ENCODE measurements at places on chromosomes 12 and 14. TPM values are rescaled to one million over a fixed set of nuclear protein-coding genes. Genes with fewer than 3 reads are reported as not detected.

- DNase-seq, result no peak
Measured at GRCh38 chr12:20476551-20476950, 108.2 kb downstream of the PDE3A start.

Gene TMEM132C
- 5.4 TPM for polyA plus RNA-seq

Gene ASIC1
- 7.7 TPM for polyA plus RNA-seq

Gene PLEKHH1
- 2.5 TPM for polyA plus RNA-seq

Gene PLCZ1
- not detected for polyA plus RNA-seq

GRCh38 chr14:49512147-49512551, 74.0 kb downstream of the RPS29 start:
- DNase-seq, result no peak

DNA sequence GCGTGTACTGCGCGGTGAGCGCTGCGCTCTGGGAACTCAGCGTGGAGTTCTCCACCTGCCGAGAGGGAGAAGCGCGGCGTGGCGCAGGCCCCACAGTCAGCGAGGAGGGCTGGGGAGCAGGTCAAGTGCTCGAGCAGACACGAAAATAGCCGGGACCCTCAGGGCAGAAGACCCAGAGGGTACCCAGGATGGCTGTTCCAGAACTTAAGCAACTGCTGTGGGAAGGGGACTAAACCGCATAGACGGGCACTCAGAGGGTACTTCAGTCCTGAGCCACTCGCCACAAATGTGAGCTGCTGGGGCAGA, 59.4 kb upstream of the GPR68 start:
- no peak for DNase-seq

- no peak for DNase-seq
Measured at GRCh38 chr14:85464135-85464895, 65.6 kb upstream of the FLRT2 start.

DNA sequence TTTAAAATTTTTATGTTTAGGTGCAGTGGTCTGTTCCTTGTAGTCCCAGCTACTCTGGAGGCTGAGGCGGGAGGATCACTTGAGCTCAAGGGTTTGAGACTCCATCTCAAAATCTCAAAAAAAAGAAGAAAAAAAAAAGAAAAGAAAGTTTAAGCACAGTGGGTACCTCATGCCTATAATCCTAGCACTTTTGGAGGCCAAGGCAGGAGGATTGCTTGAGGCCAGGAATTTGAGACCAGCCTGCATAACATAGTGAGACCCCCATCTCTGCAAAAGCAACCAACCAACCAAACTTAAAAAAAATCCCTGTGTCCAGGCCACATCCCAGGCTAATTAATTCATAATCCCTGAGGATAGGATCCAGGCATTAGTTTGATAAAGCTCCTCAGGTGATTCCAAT, 3.4 kb upstream of the SALL2 start:
- DNase-seq, result no peak

DNA sequence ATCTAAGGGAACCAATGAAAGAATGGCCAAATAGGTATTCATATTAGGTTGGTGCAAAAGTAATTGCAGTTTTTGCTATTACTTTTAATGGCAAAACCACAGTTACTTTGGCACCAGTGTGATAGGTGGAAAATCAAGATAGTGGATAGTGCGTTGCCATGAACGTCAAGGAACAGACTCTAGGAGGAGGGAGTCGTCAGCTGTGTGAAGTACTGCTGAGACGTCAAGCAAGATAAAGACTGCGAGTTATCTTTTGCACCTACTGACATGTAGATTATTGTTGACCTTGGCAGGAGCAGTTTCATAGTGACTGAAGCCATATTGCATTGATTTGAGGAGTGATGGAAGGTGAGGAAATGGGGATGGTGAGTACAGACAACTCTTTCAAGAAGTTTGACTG, 8.3 kb downstream of the YLPM1 start:
- no peak for DNase-seq

Gene FAIM2
- 9.5 TPM for polyA plus RNA-seq

Gene CRIP1
- polyA plus RNA-seq, result 44.9 TPM

GRCh38 chr12:5945071-5946008, at the start of gene ANO2:
ANO2 (minus strand) TSS chr12:5945259; CDS start chr12:5945217, 42 bp downstream.
- DNase-seq, result peak; percentile 63

DNA sequence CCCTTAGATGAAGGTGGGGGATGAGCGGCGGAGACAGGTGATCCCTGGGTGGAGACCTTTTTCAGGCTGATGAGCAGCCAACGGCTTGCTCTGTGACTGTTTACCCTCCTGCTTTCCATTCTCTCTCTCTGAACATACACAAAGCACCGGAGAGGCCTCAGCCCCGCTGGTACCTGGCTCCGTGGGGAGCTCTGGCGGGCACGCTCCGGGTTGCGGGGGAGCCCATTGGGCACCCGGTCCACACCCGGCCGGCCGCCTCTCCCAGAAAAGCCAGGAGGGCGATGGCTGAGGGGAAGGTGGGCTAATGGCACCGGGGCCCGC, 545 bp downstream of the SMARCC2 start:
- no peak for DNase-seq

DNA sequence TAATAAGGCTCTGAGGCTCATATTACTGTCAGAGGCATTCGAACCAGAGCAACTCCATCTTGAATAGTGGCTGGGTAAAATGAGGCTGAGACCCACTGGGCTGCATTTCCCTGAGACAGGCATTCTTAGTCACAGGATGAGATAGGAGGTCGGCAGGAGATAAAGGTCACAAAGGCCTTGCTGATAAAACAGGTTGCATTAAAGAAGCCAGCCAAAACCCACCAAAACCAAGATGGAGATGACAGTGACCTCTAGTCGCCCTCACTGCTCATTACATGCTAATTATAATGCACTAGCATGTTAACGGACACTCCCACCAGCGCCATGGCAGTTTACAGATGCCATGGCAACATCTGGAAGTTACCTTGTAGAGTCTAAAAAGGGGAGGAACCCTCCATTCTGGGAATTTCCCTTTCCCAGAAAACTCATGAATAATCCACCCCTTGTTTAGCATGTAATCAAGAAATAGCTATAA, 18.1 kb upstream of the PRICKLE1 start:
- DNase-seq, result no peak

Gene MGST1
- 12.8 TPM for polyA plus RNA-seq

Gene GSG1
- 9.3 TPM for polyA plus RNA-seq

Gene CABP1
- polyA plus RNA-seq, result 2.3 TPM

Gene SAMD15
- 0.56 TPM for polyA plus RNA-seq

- no peak for DNase-seq
Measured at GRCh38 chr14:49526101-49526500, 60.1 kb downstream of the RPS29 start.

- DNase-seq, result no peak
Measured at GRCh38 chr12:76201758-76202157, 117.3 kb upstream of the NAP1L1 start.

DNA sequence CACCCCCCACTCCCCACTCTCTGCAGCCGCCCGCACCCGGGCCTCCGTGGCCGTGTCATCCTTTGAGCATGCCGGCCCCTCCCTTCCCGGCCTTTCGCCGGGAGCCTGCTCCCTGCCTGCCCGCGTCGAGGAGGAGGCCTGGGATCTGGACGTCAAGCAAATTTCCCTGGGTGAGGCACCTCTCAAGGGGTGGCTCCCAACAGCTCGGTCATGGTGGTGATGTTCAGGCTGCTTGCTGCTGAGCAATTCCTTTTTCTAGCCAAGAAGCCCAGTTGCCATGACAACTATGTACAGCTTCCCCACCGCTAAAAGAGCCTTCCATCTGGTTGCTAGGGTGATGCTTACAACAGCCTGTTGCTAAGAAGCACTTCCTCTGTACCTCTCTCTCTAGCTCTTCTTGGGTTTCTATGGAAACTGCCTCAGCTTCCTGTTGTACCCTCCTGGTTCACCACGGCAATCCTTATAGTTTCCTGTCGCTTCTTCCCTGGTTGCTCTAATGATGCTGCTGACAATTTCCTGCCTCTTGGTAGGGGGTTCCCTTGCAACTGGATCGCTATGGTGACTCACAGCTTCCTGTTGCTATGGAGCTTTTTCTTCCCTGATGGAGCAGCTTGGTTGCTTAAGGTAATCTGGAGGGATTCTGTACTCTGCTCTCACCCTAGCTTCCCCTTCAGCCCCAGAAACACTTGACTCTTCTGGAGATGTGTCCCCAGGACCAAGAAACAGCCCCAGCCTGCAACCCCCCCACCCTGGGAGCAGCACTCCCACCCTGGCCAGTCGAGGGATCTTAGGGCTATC, 11.0 kb downstream of the ZNF219 start:
- DNase-seq, result peak; percentile 87

Gene KCNC2
- 0.30 TPM for polyA plus RNA-seq

Gene FOXN4
- polyA plus RNA-seq, result not detected

Measured in muscle of back (tissue), 13 donors.